ENCODE measurements at places on chromosomes 2 and 18.

DNA sequence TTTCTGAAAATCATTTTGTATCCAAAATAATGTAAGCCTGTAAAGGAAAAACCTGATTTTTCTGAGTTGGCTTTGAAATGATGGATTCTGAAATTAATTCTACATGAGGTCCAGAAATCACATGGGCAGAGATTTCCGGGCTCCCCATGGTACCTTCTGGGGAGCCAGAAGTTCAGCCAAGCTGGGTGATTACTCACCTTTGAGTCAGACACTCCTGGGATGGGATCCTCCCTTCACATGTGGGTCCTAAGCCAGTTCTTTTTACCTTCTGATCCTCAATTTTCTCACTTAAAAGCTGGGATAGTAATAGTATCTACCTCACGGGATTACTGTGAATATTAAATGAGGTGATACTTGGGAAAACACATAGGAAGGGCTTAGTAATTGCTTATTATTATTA is 179.8 kb upstream of the EPAS1 start:
- DNase-seq, result no peak

DNA sequence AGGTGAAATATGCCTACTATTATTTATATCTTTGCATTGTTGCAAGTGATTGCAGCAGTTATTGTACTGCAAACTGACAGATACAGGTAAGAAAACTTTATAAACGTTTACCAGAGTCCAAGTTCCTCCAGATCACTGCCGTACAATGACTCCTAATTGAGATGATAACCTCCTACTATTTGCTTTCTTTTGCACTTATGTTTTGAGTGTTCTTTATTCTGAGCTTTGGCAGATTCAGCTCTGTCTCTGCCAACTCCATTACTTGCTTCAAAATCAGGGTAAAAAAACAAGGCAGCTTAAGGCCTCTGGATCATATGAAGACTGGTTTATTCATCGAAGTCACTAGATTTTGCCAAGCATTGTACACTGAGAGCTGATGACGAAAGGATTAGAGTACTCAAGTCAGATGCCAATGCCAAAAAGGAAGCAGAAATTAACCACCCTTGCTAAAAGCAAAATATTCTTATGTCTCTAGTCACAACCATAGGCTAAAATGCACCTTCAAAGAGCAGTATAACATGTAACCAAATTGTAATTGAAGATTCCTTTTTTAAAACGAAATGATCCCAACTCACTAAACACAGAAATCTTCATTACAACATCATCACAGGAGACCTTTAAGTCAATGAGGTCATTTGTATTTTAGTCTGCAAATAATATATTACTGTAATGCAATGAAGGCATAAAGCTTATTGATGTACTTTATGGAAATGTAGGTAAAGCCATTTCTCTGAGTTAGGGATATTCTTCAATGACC is 10.5 kb upstream of the IKZF2 start:
- DNase-seq, result no peak

- peak; percentile 69 for DNase-seq
Measured at GRCh38 chr2:240205348-240205747, 64.9 kb upstream of the OTOS start.

GRCh38 chr2:26072925-26073768 is 39.3 kb downstream of the RAB10 start:
- DNase-seq, result no peak

DNA sequence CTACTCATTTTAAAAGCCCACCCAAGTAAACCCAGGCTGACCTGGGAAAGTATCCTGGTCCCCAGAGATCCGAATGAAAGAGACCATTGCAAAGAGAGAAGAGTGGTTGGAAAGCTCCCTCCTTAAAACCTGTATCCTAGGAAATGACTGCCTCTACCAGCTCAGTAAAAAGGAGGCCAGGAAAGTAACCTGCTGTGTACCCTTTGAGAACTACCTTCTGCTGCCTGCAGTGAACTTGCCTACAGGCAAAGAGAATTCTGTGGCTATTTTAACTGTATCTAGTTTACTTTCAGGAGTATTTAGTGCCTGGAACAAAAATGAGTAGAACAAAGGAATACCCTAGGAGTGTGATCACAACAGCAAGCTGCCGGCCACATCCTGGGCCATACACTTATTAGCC is 641.7 kb upstream of the NRXN1 start:
- DNase-seq, result no peak

DNA sequence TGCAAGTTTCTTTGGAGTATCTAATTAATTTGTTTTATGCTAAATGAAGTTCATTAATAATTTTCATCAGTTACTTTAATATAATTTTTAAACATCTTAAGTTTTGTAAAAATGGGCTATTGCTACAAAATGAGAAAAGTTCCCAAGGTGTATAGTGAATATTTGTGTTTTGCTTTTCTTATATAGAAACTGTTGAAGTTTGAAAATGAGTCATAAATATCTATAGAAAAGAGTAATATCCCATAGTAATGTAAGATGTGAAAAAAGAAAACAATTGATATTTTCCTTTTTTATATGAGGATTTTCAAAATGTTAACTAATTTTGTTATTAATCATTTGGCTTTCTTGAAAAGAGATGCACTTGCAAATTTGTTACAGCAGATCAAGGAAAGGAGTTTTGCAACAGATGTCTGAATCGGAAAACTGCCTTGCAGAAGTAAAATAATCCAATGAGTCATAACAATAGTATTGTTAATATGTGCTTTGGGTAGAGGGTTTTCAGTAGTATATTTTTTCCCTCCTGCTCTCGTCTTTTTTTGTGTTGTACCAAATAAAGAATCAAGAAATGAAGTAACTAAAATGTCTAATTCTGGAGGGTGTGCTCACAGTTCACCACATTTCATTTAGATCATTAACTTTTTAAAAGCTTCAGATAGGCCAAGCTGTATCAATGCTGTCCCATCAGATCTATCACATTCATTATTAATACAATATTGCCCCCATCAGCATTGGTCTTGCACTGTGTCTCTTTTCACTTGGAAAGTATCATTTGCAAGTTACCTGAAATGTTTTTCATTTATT is 15.5 kb downstream of the DUSP19 start:
- no peak for DNase-seq

- no peak for DNase-seq
Measured at GRCh38 chr2:167134381-167135072, 246.2 kb downstream of the XIRP2 start.

Data from suppressor macrophage treated with lipopolysaccharide for 1 hour (primary cell).